ENCODE measurements at places on chromosomes 12 and 14.

GRCh38 chr12:94621662-94622359 is 28.5 kb downstream of the TMCC3 start:
- peaks cover 15% of the 10 kb centered on the region for H3K4me1 ChIP-seq
- H3K36me3 ChIP-seq, result no peaks in the 10 kb centered on the region
- H3K4me3 ChIP-seq, result peak overlapping the region; percentile 39
- peak; percentile 55 for DNase-seq

DNA sequence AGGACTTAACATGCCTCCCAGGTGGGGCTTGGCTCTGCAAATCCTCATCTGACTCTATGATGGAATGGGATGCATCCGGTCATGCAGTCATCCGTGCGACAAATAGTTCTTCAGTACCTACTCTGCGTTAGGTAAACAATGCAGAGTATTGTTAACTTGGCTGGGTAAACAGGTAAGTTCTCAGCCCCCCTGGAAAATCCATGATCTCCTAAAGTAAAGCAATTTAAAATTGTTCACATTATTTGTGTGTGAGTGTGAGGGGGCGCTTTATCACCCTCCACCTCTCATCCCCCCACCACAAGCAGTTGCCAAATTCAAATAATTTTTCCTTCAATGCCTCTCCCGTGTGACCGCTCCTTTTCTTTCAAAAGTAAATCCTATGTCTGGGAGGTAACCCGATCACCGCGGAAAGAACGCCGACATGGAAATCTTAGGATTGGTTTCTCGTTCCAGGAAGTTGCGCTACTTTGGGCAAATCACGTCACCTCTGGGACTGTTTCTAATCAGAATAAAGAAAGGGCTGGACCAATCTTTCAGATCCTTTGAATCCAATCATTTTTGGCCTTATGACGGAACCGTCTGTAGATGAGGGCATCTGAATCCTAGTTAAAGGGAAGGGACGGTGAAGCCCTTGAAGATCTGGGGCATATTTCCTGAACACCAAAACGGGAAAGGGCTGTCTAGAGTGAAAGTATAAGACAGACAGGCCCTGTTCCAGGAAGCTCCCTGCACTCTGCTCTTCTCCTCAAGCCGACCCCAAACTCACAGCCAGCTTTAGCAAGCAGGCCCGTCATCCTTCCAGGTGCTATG is 44.0 kb upstream of the SINHCAF start:
- peaks cover 2% of the 10 kb centered on the region for H3K4me1 ChIP-seq
- no peaks in the 10 kb centered on the region for H3K27me3 ChIP-seq
- peak overlapping the region; percentile 71 for H3K4me3 ChIP-seq
- H3K27ac ChIP-seq, result no peak overlapping the region

DNA sequence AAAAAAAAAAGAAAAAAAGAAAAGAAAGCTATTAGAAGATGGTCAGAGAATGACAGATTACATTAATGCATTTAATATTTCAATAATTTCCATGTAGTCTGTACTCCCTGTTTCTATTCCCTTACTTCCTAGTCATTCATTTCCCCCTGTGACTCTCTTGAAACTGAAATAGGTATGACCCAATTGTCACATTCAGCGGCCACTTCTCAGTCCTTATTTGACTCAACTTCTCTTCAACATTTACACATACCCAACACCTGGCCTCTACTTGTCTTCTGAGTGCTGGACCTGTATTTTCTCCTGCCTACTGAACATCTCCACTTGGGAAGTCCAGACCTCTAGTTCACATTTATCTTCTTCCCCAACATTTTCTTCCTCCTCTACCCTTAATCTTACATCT is 7.2 kb downstream of the EEA1 start:
- H3K27ac ChIP-seq, result no peak overlapping the region
- peaks cover 2% of the 10 kb centered on the region for H3K4me1 ChIP-seq
- DNase-seq, result no peak
- peaks cover 3% of the 10 kb centered on the region for H3K36me3 ChIP-seq

DNA sequence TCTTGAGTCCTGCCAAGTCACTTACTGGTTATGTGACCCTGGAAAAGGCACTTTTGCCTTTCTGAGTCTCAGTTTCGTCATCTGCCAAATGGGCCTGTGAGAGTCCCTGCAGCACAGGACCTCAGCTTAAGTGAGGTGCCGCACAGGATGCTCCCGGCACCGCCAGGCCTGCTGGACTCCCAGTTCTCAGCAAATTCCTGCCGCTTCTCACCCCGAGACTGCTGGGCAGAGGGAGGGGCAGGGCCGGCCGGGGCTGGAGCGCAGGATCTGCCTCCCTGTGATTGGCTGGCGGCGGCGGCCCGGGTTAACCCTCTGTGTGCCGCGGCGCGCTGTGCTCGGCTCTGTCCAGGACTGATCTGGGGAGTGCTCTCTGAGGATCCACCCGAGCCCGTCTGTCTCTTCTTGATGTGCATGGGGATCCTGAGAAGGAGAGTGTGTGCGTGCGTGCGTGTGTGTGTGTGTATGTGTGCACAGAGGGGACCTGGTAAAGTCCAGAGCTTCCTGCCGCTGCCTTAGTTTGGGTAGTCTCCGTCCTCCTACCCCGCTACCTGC is 8.6 kb downstream of the SETD1B start:
- H3K4me1 ChIP-seq, result peaks cover 30% of the 10 kb centered on the region
- peaks cover 86% of the 10 kb centered on the region for H3K36me3 ChIP-seq
- H3K27me3 ChIP-seq, result no peaks in the 10 kb centered on the region
- DNase-seq, result peak; percentile 83
- H3K4me3 ChIP-seq, result peak overlapping the region; percentile 66

DNA sequence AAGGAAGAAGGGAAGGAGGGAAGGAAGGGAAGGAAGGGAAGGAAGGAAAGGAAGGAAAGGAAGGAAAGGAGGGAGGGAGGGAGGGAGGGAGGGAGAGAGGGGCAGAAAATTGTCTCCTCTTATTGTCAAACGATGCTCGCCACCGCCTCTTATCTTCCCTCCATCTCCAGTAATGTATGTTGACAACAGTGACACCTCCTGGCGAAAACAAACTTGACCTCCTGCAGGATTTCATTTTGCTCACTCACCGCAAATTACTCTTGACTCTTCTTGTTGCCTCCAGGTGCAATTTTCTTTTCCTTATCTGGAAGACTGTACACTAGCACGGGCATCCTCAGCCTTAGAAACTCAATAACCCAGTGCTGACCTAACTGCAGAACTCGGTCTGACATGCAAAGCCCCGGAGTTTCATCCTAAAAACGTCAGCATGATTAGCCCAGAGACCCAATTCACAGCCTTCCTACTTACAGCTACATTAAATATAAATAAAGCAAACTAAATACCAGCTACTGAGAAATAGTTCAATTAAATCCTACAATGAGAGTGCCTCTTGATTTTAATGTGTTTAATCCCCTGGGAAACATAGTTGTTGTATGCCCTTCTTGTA is 512.4 kb upstream of the TMPO start:
- no peaks in the 10 kb centered on the region for H3K36me3 ChIP-seq
- DNase-seq, result peak; percentile 40
- H3K4me1 ChIP-seq, result no peaks in the 10 kb centered on the region

DNA sequence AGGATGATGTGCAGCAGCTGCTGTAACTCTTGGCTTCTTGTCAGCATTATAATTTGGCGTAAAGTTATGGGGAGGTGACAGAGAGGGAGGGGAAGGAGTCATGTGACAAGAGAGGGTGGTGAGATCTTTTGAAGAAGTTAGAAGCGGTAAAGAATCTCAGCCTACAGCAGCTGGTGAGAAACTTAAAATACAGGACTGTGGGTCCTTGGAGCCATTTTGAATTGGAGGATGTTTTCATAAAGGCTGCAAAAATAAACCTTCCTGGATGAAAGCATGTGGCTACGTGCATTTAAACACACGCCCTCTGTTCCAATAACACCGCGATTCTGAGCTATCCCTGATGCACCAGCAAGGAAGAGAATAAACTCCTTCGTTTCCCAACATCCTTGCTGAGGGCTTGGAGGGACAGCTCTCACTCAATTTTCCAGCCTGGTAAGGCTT is 133.7 kb downstream of the TMEM30B start:
- peak overlapping the region; percentile 90 for H3K27ac ChIP-seq
- H3K4me3 ChIP-seq, result no peak overlapping the region
- no peak for DNase-seq
- H3K36me3 ChIP-seq, result no peaks in the 10 kb centered on the region
- peaks cover 23% of the 10 kb centered on the region for H3K4me1 ChIP-seq

- H3K4me1 ChIP-seq, result no peaks in the 10 kb centered on the region
- H3K4me3 ChIP-seq, result no peak overlapping the region
- H3K36me3 ChIP-seq, result no peaks in the 10 kb centered on the region
- no peak for DNase-seq
- H3K27me3 ChIP-seq, result no peaks in the 10 kb centered on the region
Observed at GRCh38 chr14:67630186-67630585, 10.5 kb downstream of the ARG2 start.

- no peak overlapping the region for H3K27ac ChIP-seq
- H3K27me3 ChIP-seq, result no peaks in the 10 kb centered on the region
- H3K36me3 ChIP-seq, result no peaks in the 10 kb centered on the region
Observed at GRCh38 chr12:14249368-14249767, 116.1 kb upstream of the ATF7IP start.
